Caudate nucleus (tissue), 63 donors: ENCODE measurements at places on chromosomes 16 and 17.

GRCh38 chr17:3732210-3732621 lies 8.5 kb downstream of the HASPIN start:
- no peak for DNase-seq

DNA sequence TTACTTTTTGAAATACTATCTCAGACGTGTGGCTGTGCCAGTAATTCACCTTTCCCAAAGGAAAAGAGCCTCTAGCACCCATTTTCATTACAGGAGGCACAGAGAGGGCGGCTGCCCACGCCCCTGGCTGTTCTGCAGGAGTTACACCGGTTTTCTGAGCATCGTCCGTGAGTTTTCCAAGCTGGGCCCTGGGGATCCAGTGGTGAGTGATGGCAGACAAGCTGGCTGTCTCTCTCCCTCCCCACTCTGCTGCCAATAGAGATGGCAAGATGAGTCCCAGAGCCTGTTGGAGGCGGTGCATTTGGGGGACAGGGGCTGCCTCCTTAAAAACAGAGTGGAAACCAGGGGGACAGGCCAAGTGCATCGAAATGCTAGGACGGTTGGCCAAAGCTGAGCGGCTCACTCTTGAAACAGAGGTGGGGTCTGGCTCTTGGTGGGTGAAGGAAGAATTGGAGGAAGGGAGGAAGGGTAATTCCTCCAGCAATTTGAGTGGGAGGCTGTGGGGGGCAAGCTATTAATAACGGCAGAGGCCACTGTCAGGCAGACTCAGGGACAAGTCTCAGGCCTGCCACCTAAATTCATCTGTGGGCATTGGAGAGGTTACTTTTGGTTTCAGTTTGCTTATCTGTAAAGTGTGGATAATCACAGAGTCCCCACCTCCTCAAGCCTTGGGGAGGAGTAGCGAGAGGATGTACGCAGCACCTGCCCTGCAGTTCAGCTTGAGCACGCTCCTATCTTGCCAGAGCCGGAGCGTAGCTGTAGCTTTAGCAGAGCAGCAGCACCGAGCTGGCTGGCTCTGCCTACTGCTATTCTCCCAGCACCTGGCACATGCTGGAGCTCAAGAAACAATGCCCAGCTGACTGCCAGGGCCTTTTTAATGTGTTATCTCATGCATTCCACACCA lies 7.5 kb upstream of the NOS2 start:
- DNase-seq: no peak

GRCh38 chr16:88613911-88614817 lies 24.2 kb upstream of the IL17C start:
- DNase-seq: no peak

- peak; percentile 73 for DNase-seq
Observed at GRCh38 chr17:32659419-32659842, 172.6 kb downstream of the CDK5R1 start.

DNA sequence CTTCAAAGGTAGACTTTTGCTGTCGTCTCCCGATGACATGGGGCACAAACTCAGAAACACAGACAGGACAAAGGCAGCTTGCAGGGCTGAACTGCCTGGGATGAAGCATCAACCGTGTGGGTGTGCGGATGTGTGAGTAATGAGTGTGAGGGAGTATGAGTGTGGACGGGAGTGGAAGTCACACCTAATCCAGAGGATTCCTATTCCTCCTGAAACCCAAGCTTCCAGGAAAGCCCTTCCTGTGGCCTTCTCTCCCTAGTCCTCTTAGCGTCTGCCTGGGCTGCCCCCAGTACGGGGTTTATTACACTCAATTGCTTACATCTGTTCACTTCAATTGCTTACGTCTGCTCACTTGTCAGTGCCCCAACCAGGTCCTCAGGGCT lies 2.3 kb upstream of the IL4R start:
- DNase-seq: no peak

GRCh38 chr17:68319410-68320162 lies 28.3 kb downstream of the ARSG start:
- DNase-seq: no peak

DNA sequence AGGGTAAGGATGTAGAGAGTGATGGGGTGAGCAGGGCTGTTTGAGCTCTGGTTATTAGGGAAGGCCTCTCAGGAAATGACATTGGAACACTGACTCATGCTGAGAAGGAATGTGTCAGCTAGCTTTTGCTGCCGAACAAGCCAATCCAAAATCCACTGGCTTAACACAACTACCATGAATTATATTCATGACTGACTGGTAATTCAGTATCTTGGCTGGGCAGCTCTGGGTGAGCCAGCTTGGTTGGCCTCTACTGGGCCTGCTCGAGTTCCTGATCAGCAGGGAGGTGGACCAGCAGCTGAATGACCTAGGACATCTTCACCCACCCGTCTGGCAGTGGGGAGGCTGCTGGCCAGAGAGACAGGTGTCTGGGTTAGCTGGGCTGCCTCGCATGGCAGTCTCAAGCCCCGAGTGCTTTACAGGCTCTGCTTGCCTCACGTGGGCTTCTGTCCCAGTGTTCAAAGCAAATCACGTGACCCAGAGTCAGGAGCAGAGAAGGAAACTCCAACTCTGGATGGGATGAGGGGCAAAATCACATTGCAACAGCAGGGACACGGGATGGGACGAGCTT lies 209.4 kb downstream of the KATNIP start:
- DNase-seq: no peak

- DNase-seq: no peak
Observed at GRCh38 chr17:77660524-77660923, 298.0 kb upstream of the TNRC6C start.

DNA sequence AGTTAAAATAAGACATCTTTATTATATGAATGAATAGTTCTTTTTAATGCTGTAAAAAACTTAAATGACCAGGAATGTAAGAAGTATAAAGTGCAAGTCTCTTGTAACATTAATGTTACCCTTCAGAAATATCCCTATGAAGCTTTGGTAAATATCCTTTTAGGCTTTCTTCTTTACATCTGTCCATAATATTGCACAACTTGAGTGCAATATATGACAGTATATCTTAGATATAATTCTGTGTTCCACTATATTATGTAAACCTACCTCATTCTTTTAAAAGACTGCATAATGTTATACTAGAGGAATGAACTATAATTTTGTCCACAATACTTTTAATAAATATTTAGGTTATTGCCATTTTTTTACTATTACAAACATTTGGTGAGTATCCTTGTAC lies 81.1 kb downstream of the EFCAB13 start:
- no peak for DNase-seq

DNA sequence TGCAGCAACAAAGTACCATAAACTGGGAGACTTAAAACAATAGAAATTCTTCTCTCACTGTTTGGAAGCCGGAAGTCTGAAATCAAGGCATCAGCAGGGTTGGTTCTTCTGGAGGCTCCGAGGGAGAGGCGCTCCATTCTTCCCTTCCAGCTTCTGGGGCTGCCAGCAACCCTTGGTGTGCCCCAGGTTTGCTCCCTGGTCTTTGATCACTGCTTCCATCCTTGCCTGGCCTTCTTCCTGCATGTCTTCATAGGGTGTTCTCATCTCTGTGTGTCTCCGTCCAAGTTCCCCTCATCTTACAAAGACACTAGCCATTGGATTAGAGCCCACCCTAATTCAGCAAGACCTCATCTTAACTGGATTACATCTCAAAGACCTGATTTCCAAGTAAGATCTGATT lies 35.3 kb upstream of the LRRC75A start:
- no peak for DNase-seq

- DNase-seq: no peak
Observed at GRCh38 chr17:81298991-81299738, 4.1 kb upstream of the SLC38A10 start.

- no peak for DNase-seq
Observed at GRCh38 chr16:77748421-77749005, 26.2 kb downstream of the NUDT7 start.

GRCh38 chr17:18028114-18028951 lies 10.6 kb downstream of the ATPAF2 start:
- no peak for DNase-seq

- no peak for DNase-seq
Observed at GRCh38 chr17:5758651-5759050, 174.3 kb upstream of the NLRP1 start.

- no peak for DNase-seq
Observed at GRCh38 chr17:42286411-42287221, 1.7 kb upstream of the STAT5A start.

GRCh38 chr16:57735755-57736418 lies at the start of gene KATNB1:
Gene KATNB1, plus strand, starts transcription at chr16:57735770. Its CDS starts 1,474 bp downstream, at chr16:57737244.
- DNase-seq: no peak

GRCh38 chr17:54727624-54728023 lies 173.0 kb upstream of the TOM1L1 start:
- DNase-seq: no peak

DNA sequence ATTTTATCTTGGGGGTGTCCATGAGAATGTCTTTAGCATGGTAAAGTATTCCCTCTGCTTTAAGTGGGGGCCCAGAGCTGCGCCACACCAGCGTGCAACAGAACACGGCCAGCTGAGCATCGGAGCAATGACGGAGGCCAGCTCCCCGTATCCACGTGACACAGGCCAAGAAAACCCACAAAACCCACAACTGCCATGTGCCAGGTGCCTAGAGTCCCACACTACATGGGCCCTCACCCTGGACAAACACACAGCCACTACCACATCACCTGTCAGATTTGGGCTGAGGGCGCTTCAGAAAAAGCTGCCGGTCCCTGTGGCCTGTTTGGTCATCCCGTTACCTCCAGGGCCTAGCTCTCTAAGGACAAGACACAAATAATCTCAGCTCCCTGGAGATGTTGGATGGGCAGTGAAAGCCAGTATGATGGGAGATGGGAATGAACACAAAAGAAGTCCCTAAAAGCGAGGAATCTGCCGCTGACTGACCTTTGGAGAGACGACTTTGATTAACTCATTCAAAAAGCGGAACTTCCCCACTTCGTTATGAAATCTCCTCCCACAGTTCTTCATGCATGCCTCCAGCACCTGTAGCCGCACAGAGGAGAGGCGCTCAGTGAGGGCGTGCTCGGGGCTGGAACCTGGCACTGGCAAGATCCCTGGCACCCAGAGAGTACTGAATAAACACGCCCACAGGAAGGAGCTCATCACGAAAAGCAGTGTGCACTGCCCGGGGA lies 17.1 kb downstream of the GGA3 start:
- DNase-seq: no peak

- no peak for DNase-seq
Observed at GRCh38 chr16:12406926-12407690, 396.6 kb downstream of the CPPED1 start.

- DNase-seq: no peak
Observed at GRCh38 chr16:80366023-80366422, 174.8 kb upstream of the DYNLRB2 start.

GRCh38 chr16:75486014-75486675 lies 9.1 kb downstream of the CHST6 start:
- no peak for DNase-seq

DNA sequence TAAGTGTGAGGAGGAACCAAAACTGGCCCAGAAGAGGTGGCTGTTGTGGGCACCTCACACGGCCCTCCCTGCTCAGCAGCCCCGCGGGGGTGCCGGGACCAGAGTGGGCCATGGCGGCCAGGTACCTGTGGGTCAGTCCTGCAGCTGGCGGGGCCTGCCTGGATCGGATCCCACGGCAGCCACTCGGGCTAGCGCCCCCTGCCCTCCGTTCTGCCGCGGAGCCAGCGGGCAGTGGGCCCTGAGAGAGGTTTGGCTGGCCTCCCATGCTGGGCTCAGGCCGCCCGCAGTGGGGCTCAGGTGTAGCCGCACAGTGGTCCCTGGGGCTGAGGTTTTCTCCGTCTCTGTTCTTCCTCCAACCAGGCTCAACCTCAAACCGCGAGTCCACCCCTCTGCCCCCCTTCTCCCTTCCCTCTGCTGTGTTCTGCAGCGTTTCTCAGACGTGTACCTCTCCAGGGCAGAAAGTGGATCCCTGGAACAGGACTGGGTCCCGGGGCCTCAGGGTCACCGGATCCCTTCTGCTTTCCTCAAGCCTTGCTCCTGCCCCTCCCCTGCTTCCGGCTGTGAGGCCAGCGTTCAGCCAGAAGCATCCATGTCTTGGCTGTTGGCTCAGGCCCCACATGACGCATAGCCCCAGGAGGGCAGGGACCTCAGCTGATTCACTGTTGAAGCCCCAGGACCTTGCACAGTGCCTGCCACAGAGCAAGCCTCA lies 28.6 kb upstream of the ITGA3 start:
- DNase-seq: no peak

DNA sequence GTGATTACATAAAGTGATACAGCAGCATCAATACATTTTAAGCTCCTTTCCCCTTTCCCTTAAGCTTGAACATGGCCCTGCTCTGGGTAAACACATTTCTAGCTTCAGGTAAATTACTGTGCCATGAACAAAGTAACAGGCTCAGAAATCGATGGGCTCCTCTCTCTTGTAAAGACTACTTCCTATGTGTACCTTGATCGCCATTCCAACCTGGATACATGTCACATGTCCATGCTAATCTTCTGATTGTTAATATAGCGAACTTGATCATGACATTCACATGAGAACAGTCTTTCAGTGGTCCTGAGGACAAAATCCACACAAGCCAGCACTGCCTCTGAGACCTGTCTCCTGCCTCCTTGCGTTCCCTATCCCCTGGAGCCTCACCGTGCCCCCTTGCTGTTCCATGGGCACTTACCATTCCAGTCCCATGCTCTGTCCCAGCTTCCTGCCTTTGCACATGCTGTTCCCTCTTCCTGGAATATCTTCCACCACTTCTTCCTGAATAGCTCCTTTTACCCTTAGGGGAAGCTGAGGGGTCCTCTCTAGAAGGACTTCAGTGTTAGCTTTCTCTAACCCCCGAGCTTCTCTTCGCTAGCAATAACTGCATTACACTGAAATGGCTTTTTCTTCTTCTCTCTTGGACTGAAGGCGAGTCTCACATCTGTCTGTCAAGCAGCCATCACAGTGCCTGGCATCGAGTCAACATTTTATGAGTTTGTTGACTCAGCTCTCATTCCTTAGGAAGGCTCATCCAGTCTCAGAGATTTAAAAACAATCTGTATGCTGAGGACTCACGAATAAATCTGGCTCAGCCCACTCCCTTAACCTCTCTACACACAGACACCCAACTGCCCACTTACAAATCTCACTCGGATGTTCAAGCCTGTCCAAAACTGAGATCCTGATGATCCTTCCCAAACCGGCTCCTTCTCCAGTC lies 93.3 kb downstream of the ASIC2 start:
- DNase-seq: no peak

GRCh38 chr16:71367241-71367976 lies 8.9 kb downstream of the CALB2 start:
- DNase-seq: no peak

GRCh38 chr17:2978116-2978515 lies 85.3 kb downstream of the OR1D5 start:
- DNase-seq: no peak

DNA sequence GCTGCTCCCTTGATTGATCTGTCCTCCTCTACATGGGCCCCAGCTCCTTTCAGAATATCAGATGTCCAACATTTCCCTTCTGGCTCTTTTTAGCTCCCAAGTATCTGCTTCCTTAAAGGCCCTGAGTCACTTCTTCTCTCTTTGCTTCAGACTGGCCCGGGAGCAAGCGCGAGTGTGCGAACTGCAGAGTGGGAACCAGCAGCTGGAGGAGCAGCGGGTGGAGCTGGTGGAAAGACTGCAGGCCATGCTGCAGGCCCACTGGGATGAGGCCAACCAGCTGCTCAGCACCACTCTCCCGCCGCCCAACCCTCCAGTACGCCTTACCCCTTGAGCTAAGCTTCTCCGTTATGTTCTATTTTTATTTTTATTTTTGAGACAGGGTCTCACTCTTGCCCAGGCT lies 12.3 kb downstream of the CNTROB start:
- DNase-seq: no peak

- no peak for DNase-seq
Observed at GRCh38 chr16:76265434-76266045, 11.7 kb upstream of the CNTNAP4 start.

- DNase-seq: no peak
Observed at GRCh38 chr16:86221085-86221484, 289.2 kb upstream of the FOXF1 start.
